ENCODE measurements at places on chromosomes 6 and 20.

GRCh38 chr20:10777710-10778109 is 103.9 kb upstream of the JAG1 start:
- DNase-seq: no peak

GRCh38 chr6:124200661-124201060 is 397.0 kb downstream of the NKAIN2 start:
- no peak for DNase-seq

- DNase-seq: no peak
These were observed 55.5 kb downstream of the B3GAT2 start for GRCh38 chr6:70901324-70901723.

DNA sequence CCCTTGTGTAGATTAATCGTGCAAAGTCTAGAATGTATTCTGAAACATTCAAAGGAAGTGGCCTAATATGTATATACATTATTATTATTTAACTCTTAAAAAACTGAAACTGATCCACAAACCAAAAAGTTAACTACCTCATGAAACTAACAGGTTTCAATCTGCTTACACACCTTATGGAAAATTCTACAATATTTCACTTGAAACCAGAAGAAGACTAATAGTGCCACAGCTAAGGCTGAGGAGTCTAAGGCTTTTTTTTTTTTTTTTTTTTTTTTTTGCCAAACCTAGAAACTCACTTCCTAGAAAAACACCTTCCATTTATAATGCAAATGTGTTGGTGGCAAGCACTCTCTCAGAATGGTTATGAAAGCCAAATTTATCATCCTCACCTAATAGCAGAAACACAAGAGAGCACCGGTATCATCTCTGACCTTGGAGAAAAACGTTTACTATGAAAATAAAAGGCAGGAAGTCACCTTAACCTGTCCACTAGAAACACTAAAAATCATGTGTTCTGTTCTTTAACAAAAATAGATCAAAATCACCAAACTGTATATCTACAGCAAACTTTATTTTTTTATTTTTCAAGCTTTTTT is 586.1 kb downstream of the FRK start:
- no peak for DNase-seq

- peak; percentile 59 for DNase-seq
These were observed 8.3 kb upstream of the EEF1A2 start for GRCh38 chr20:63507083-63507743.

DNA sequence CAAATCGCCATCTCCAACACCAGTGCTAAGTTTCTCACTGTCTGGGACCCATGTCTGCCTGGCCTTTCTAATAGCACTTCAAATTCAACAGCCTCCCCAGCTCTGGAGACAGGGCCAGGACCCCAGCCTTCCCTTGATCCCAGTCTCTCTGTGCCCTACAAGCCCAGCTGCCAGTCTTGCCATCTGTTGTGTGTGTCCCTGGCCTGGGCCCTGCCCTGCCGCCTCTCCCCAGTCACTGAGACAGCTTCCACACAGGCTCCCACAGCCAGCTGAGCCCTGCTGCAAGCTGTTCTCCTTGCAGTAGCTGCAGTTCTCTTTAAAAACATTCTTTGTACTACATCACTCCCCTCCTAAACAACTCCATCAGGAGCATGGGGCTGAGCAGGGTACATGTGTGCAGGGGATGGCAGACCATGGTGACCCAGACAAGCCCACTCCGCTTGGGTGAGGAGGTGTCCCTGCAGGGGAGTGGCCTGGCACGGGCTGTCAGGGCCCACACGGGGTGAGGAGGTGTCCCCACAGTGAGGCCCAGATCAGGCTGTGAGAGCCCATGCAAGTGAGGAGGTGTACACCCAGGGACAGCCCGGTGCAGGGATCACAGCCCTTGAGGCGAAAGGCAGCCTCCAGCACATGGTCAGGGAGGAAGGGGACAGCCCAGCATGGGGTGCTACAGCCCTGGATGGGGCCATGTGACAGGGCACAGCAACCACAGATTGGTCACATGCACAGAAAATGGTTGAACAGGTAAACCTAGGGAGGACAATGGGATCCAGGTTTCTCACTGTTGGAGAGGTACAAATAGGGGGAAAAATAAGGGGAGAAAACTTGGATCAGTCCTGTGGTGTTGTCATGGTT is 16.2 kb downstream of the CST7 start:
- no peak for DNase-seq

DNA sequence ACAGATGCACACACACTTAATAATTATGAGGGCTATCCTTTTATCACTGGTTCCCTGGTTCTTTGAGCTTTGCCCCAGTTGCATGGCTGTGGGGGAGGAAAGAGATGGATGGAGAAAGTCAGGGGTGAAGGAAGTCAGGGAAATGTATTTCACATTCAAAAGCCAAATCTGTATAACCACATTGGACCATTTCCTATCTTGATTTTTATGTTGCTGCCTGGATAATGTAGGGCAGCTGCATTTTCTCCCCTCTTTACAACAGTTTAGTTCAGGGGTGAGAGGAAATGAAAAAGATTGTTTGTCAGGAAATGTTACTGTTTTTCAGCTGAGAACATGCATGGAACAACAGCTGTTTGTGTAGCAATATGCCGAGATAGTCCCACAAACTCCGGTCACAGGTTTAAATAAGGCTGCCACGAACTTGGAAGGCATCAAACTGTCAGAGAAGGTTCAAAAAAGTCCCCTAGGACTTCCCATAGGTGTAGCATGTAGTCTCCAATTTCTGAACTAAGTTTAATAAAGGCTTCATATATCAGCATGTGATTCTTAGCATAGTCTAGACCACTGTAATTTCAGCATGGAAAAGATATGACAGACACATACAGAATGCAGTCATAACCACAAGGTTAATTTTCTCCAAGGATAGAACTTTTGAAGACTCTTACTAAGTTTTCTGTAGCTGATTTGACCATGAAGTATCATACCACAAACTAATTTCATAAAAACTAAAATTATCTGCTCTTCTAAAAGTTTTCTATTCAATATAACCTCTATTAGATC is 82.1 kb upstream of the COL21A1 start:
- no peak for DNase-seq

- DNase-seq: peak; percentile 24
These were observed 25.2 kb downstream of the DLL1 start for GRCh38 chr6:170265655-170266054.

DNA sequence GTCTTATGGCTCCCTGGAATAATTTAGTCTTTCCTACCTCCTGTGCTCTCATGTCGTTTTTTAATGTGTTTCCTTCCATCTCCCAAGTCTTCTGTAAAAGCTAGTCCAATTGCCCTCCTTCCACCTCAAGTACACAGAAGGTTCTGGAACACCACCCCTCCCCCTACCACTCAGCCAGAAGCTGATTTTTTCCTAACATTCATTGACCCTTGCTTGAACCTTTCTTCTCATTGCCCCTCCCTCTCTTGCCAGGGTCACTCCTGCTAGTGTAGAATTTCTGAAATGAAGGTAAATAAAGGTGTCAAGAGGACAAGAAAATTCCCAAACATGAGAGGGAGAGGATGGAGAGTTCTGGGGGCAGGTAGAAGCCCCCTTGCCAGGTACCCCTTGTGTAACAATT is 38.6 kb downstream of the PLEKHG1 start:
- DNase-seq: no peak

DNA sequence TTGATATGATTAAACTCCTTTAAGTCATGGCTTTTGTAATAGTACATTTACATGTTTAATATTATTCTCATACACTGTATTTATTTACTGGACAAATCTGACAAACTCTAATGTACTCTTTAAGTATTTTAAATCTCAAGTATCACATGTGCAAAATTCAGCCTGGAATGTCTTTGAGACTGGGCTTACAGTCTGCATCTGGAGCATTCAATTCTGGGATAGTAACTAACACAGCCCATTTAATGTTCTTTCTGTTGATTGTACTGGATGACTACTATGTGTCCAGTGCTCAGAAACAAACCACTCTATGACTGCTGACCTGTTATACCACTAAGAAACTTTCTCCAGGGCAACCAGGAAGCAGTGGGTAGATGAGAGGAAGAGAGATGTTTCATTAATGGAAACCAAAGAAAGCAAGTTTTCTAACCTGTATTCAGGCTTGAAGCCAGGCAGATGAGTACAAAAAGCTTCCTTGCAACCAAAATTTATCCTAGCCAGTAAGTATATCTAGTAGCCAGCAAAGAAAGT is 26.8 kb downstream of the FBXL4 start:
- DNase-seq: no peak

DNA sequence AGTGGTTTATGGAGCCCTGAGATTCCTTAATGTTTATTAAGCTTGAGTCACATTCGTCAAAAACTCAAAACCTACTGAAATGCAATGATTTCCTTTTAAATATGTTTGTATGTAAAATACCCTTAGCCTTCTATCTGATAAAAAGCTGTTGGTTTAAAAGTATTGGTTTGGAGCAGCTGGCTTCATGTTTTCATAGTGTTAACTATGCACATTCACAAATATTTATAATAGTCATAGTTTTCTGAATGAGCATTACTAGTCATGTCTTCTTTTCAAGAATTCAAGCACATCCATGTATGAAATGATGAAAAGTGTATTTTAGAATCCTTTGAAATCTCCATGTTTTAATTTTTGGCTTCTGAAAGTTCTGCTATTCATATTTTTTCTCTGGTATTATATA is 558.6 kb downstream of the UTRN start:
- DNase-seq: no peak
